ENCODE measurements at places on chromosomes 6 and 20.

DNA sequence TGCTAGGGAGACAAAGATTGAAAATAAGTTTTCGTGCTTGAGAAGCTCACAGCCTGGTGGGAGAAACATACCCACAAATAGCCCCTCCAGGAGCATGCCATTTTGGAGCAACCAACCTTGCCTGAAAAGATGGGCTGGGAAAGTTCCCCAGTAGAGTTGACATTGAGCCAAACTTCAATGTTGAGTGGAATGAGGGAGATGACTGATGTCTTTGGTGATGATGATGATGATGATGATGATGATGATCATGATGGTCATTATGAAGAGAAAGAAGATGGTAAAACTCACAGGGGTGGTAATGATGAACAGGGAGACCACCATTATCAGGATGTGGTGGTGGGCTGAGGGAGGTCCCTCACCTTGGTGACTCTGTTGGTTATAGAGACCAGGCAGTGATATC, 283.9 kb upstream of the RNF24 start:
- no peak for DNase-seq

DNA sequence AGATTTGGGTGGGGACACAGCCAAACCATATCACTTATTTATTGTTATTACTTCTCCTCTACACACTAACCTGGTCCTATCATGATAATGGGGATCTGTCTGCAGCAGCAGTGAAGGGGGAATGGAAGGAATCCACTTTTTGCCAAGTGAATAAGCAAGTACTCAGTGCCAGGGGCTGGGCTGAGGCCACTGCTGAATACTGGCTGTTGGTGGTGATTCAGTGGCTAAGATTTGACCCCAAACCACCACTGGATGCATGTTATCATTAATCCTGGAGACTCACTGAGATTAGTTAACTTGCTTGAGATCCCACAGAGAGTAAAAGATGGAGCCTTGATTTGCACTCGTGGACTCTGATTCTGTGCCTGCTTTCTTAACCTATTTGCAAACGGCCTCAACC, 127.7 kb downstream of the TSHZ2 start:
- DNase-seq: no peak

DNA sequence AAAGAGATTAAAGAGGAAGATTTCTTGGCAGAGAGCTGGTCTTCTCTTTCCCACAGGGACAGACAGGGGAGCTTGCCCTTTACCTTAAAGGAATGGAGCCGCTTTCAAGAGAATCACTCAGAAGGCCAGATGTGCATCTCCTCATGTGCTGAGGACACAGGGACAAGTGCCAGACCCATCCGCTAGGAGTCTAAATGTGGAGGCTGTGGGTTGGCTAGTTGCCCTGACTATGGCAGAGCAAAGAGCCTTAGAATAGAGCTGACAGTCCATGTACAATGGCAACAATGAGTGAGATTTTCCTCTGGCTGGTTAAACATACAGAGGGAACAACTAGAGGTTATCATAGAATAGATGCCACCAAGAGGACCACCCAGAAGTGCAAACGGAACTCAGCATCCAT, 7.3 kb upstream of the DOK5 start:
- DNase-seq: no peak

DNA sequence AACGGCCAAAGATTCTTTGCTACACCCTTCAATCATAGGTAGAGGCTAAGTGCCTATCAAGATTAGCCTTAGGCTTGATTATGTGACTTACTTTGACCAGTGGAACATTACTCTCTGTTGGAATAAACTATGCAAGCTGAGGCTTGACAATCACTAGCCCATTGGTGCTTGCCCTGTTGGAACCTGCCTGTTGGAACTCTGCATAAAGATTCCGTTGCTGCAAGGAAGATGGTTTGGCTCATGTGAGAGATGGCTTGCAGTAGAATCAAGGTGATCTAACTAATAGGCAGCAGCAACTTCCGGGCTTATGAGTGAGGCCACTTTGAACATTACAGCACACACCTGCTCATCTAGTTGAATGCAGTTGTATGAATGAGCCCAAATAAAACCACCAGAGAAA, 227.7 kb upstream of the TSHZ2 start:
- no peak for DNase-seq

- no peak for DNase-seq
These were observed 27.1 kb downstream of the SYNJ2 start for GRCh38 chr6:158008864-158009113.

- DNase-seq: peak; percentile 21
These were observed 75.2 kb upstream of the ADTRP start for GRCh38 chr6:11853678-11854407.

- DNase-seq: no peak
These were observed 135.4 kb downstream of the ZMYND8 start for GRCh38 chr20:47221036-47221625.

All from NCI-H446 (cell line).